Mammary epithelial cell (primary cell): ENCODE measurements at places on chromosomes 6 and 20.

- DNase-seq = no peak
These were observed 128.1 kb upstream of the STMND1 start for GRCh38 chr6:16973545-16974386.

DNA sequence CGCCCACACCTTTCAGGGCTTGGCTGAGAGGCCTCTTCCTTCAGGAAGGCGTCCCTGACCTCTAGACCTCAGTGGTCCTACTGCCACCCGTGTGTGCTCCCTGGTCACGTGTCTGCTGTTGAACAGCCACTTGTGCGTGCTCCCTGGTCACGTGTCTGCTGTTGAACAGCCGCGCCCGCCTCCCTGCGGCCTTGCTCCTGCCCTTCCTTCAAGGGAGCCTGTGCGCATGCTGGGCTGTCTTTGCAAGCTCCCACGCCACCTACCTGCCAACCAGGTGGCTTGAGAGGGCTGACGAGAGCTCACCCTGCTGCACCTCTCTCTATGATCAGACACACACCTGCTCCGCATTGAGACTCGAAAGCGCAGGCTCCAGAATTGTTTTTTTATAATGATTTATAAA is 179.3 kb downstream of the BMP7 start:
- DNase-seq = no peak

DNA sequence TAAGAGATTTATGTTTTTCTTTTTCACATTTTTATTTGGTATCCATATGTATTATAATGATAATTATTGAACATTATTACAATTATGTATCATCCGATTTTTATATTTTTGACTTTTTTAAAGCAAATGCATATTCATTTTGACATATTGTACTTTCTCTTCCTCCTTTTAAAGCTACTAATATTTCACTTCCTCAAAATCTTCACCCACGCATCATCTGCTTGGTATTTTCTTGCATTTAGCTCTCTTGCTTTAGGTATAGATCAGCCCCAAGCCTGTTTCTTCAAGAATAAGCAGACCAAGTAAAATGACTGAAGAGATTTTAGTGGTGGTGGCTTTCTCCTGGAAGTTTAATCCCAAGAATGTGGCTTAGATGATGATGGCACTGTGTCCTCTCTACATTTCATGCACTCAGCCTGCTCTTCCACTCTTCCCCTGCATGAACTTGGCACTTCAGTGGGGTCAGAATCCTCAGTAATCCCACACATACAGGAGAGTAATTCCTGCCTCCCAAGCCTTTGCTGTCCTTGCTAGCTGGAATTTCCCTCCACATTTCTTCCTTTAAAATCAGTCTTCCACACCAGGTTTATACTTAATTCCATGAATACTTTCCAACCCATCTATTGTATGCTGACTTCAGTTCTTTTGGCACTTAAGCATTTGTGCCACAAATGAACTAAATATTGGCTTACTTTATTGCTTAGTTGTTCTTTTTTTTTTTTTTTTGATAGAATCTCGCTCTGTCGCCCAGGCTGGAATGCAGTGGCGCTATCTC is 8.2 kb downstream of the NCOA7 start:
- DNase-seq = no peak

DNA sequence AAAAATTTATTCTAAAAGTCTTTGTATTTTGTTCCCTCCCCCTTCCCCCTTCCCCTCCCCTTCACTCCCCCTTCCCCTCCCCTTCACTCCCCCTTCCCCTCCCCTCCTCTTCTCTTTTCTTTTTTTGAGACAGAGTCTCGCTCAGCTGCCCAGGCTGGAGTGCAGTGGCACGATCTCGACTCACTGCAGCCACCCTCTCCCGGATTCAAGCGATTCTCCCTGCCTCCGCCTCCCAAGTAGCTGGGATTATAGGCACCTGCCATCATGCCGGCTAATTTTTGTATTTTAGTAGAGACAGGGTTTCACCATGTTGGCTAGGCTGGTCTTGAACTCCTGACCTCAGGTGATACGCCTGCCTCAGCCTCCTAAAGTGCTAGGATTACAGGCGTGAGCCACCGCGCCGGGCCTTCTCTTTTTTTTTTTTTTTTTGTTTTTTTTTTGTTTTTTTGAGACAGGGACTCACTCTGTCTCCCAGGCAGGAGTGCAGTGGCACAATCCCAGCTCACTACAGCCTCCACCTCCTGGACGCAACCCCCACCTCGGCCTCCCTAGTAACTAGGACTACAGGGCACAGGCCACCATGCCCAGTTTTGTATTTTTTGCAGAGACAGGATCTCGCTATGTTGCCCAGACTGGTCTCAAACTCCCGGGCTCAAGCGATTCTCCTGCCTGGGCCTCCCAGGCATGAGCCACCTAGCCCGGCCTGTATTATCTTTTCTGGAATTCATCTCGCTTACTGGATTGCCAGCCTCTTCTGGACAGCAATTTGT is 1.1 kb upstream of the AFG1L start:
- DNase-seq = no peak

GRCh38 chr6:135586388-135586787 is 88.8 kb upstream of the AHI1 start:
- no peak for DNase-seq

- DNase-seq = no peak
These were observed 213.9 kb downstream of the SOX4 start for GRCh38 chr6:21807299-21808044.

- DNase-seq = peak; percentile 64
These were observed 96.5 kb downstream of the ALDH8A1 start for GRCh38 chr6:134853111-134854055.

DNA sequence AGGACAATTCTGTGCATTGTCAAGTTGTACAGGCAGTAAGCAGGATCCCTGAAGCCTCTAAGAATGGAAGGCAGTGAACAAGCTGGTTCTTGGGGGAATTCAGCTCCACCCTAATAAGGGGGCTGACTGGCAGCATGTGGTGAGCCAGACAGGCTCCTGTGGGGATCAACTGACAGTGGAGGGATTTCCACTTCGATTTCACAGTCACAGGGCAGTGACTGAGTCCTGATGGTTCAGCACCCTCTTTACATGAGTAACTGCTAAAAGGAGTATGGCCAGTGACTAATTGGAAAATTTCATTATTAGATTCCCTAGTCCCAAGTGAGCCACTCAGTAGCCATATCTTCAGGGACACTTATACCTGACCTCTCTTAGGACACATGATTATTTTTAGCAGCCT is 78.4 kb downstream of the NDUFAF5 start:
- peak; percentile 29 for DNase-seq

- DNase-seq = no peak
These were observed 17.3 kb upstream of the CD93 start for GRCh38 chr20:23103284-23104018.

GRCh38 chr20:19176470-19177052 is 35.9 kb upstream of the SLC24A3 start:
- no peak for DNase-seq

- no peak for DNase-seq
These were observed 31.2 kb downstream of the TNFRSF21 start for GRCh38 chr6:47278545-47278944.

GRCh38 chr6:109687271-109687761 is 3.7 kb downstream of the AK9 start:
- DNase-seq = peak; percentile 94

DNA sequence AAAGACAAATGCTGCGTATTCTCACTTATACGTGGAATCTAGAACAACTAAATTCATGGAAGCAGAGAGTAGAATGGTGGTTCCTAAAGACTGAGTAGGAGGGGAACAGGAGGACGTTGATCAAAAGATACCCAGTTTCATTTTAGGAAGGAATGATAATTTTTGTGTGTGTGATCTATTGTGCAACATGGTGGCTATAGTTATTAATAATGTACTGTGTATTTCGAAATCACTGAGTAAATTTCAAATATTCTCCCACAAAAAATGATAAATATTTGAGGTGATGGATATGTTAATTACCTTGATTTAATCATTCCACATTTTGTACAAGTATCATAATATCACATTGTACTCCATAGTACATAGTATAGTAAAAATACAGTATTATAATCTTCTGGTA is 187.5 kb downstream of the MOXD1 start:
- DNase-seq = no peak

- peak; percentile 4 for DNase-seq
These were observed 15.8 kb upstream of the DEK start for GRCh38 chr6:18280084-18280483.

DNA sequence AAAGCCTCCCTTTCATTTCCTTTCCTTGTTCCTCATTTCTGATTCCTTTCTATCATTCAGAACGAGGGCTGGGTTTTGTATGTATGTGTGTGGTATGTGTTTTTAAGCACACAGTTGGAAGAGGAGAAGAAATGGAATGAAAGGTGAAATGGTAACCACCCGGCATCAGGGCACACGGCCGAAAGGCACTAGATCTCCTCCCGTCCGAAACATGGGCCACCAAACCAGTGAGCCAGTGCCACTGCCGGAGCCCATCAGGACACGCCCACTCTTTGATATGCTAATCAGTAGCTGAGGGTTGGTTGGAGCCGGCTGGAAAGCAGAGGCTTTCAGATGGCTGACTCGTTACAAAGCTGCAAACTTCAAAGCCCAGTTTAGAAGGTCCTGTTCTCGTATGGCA is 228.6 kb upstream of the JARID2 start:
- no peak for DNase-seq

- no peak for DNase-seq
These were observed 55.9 kb downstream of the TBC1D7 start for GRCh38 chr6:13272131-13273046.

GRCh38 chr6:150924808-150925589 is 59.5 kb downstream of the MTHFD1L start:
- DNase-seq = no peak
